Mesenteric fat pad (tissue), 1 donor: ENCODE measurements at places on chromosomes 7 and 10.

DNA sequence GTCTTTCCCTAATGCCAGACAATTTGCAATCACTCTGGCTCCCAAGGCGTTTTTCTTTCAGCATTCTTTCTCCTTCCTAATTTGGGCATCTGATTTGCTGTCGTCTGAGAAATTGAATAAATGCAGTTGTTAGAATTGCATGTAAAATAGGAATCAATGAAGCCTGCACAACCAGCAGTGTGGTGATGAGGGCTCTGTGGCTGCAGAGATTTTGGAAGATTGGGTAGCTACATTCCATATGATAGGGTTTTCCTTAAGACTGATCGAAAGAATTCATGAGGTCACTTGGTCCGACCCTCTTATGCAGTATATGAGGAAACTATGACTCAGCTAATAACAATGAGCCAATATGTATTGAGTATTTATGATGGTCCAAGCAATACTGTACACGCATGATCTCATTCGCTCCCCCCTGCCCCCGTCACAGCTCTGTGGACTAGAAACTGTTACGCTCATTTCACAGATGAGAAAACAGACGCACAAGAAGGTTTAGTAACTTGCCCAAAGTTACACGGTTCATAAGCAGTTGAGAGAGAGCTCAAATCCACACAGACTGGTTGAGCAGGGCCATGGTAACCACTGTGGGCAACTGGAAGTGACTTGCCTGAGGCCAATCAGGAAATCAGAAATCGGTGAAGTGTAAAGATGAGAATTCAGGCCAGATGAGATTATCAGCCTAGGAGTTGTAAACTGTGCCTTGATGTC, 527.2 kb downstream of the GATA3 start:
- no peak for DNase-seq

DNA sequence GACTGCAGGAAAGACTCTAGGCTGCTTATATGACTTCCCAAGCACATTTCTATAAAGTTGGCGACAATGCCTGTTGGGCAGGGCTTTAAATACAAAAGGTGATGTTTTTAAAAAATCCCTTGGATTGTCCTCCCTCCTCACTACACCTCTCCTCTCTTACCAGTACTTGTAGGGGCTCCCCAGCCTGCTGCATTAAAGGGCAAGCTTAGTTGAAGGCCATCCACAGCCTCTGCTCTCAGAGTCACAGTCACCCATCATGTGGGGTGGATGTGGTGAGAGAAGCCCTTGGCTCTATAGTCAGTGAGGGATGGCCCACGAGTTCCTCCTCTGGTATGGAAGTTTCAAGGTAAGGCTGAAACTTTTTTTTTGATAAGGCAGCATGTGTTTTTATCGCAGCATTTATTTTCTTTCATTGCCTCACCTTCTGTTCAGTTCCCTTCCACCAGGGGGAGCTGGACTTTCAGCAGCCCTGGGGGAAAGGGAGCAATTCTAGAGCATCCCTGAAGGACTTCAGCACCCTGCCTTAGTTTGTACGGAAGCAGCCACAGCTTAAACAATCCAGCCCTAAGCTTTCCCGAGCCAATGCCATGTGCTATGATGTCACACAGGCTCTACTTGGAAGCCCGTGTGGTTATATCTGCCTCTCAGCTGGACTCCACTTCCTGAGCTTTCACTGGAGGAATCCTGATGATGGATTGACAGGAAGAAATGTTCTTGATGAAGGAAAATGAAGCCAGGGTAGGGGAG, 131.9 kb downstream of the CALCR start:
- no peak for DNase-seq

DNA sequence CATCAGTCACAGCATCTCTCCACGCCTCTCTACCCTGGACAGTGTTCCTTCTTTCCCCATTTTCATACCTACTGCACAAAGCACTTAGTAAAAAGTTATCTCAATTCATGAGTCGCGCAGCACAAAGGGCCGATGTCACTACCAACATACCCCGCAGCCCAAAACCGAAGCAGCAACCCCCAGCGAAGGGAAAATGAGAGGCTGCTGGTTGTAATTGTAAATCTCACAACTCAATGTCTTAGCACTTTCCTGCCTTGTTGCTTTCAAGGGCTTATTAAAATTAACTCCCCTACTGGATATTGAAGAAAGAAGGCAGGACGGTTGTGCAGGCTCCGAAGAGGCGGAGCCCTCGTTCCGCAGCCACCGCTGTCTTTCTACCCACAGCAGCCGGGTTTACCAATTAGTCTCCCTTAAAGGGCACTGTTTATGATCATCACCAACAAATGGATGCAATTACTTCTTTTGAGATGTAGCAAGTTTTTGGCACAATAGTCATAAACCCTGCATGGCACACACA, 6.5 kb downstream of the DIP2C start:
- DNase-seq: no peak

- DNase-seq: no peak
These were observed 134.6 kb downstream of the LHPP start for GRCh38 chr10:124596116-124596785.

DNA sequence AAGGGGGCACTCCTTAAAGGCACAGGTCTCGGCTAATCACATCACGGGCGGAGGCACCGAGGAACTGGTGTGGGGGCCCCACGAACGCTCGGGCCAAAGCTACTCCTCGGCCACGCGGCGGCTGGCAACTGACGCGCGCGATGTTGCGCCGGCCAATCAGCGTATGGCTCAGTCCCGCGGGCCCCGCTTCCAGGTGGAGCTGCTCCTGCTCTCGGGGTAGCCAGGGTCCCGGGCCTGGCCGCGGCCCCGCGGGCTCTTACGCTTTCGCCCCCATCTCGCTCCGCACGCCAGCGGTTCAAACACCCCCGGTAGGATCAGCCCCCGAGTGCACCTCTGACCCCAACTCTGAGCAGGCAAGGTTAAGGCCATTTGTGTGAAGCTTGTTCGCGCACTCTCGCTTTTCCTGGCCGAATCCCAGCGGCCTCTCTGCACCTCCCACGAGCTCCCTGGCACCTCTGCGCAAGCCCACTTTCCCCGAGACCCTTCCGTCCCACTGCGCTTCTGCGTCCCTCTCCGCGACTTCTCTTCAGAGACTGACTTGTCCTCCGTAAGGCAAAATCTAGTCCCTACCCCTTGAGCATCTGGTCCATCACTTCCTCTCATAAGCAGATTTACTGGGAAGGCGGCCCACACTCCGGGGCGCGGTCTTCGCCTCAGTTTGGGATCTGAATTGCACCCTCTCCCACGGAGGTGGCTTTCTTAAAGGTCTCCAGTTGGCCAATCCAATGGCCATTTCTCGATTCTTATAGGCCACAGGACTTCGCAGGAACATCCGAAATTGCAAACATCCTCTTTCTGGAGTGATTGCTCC, 200.9 kb upstream of the TBX20 start:
- DNase-seq: no peak

DNA sequence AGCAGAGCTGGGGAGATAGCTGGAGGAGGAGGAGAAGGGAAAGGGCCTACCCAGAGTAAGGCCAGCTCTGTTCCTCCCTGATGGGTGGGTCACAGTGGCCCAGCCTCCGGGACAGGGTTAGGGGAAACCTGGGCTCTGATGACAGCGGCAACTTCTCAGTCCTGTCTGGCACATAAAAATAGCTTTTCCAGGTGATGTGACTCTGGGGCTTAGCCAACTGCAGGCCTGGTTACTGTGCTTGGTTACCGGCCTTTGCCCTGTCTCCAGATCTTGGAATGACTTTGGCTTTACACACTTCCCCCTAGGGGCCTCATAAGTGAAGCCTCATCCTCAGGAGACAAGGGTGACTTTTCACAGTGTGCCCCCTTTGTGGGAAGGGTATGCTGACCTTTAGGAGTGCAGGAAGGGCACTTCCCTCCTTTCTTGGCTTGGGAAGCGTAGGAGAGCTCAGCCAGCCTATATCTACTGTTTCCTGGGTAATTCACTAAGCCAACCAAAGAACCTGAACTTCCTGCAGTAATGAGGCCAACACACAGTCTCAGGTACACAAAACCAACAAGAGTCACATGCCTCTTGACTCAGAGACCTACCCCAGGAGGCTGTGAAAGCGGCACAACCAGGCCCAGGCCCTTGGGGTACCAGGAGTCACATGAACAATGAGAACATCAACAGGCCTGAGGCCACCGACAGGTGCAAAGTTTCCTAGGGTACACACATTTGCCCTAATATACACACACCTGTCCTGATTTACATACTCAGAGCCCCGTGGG, 11.7 kb upstream of the HILPDA start:
- no peak for DNase-seq

DNA sequence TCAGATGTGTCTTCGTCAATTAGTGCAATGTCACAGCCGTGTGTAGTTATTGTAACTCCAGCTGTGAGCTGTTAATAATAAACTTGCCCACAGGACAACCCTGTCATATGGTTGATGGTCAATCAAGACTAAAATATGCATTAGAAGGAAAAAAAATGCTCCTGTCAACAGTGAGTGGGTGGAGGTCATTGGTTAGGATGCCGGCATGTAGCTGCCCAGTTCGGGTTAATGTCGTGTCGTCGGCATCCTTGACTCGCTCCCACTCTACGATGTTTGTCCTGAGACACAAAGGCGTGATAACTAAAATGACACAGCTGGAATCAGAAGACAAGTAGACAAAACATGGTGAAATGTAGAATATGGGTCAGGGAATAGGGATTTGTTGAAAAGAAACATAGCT, 442.8 kb upstream of the NPVF start:
- no peak for DNase-seq

GRCh38 chr10:55263327-55263726, 462.3 kb upstream of the PCDH15 start:
- DNase-seq: no peak

GRCh38 chr7:119026391-119026790, 801.9 kb downstream of the ANKRD7 start:
- DNase-seq: no peak

DNA sequence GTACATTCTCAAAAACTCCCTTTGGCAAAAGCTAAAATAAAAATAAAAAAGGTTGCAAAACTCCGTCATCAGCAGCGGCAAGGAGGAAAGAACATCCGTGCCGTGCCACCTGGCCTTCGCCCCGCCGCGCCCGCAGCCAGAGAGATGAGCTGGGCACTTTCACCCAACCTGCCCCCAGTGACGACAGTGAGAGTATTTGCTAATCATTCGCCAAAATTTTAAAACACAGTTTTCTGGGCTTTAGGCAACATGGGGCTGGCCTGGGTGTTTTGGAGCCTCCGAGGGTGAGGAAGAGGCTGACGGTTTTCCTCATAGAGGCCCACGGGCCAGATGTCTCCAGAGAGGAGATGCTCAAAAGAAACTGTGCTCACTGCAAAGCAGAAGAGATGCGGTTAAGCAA, 128.2 kb downstream of the PRKAG2 start:
- DNase-seq: no peak

DNA sequence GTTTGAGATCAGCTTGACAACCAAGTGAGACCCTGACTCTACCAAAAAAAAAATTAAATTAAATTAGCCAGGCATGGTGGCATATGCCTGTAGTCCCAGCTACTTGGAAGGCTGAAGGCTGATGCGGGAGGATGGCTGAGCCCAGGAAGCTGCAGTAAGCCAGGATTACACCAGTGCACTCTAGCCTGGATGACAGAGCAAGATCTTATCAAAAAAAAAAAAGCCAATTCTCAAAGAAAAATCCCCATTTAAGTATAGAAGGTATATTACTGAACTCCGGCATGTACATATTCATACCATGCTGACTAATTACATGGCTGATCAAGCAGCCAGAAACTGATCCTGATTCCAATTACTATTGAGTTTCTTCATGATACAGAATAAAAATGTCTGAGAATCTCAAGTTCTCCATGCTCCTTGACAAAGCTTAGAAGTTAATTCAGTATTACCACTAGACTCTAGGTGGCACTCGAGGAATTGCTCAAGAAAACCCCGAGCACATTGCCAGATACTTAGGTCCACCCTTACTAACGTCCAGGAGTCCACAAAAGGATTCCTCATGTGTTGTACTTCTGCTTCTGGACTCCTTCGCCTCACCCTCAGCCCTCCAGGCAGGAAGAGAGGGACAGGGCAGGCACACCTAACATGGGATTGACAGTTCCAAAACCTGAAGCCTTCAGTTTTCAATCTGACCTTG, 148.9 kb downstream of the PARD3 start:
- no peak for DNase-seq

DNA sequence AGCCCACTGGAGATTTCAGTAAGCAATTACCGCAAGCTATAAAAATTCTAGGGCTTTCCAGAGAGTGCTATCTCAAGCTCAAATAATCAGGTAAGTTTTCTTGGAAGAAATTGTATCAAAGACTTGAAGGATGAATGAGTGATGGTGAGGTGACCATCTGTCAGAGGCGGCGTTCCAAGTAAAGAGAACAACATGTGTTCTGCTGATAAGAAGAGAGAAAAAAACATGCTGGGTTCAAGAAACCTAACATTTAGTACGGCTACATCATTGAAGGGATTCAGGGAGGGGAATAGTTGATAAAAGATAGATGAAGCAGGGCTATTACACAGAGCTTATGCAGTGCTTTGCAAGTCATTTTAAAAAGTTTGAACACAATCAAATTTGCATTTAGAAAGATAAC, 100.7 kb downstream of the GNAI1 start:
- no peak for DNase-seq
